BJ (cell line): ENCODE measurements at places on chromosomes 7 and 10.

- no peak for DNase-seq
Observed at GRCh38 chr7:122136078-122136477, 8.0 kb downstream of the AASS start.

DNA sequence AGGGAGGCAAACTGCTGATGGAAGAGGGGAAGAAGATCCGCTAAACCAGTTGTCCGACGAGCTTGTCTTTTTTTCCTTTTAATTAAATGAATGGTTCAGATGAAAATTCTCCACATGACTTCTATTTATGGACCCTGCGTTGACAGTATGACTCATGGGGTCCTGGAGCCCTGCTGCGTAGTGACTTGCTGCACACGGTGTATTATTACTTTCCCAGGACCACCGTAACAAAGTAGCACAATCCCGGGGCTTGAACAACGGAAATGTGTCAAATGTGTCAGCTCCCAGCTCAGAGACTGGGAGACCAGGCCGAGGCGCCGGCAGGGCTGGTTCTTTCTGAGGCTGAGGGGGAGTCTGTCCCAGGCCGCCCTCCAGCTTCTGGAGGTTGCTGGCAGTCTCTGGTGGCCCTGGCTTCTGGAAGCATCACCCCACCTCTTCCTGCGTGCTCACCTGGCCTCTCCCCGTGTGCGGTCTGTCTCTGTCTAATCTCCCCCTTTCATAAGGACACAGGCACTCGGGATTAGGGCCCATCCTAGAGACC is 33.8 kb upstream of the MNX1 start:
- DNase-seq, result no peak

DNA sequence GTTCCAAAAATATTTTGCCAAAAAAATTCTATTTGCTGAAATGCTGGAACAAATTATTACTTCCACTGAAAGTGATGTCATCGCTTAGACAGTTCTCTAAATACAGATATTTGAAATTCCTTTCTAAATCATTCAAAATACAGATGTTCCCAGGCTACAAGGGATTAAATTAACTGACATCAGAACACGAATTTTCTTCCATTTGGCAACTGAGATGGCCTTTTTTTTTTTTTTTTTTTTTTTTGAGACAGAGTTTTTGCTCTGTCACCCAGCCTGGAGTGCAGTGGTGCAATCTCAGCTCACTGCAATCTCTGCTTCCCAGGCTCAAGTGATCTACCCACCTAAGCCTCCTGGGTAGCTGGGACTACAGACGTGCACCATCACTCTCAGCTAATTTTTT is 57.0 kb downstream of the P4HA1 start:
- DNase-seq, result peak; percentile 90

DNA sequence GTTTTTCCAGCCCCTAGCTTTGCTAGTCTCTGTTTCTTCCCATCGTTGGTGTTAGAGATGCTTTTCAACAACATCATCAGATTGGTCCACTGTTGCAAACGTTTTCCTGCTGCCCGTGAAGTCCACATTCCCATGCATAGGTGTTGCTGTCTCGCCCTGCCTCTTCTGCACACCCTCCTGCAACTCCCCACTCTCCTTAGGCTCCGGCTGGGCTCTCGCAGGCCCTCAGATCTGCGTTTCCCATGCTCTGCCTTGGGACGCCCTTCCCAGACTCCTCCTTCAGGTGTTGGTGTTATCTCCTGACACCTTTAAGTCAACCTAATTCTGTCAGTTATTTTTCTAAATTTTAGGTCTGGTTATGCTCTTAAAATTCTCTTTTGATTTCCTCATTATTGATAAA is 55.0 kb downstream of the ZMYND11 start:
- DNase-seq, result no peak

- DNase-seq, result no peak
Observed at GRCh38 chr10:46298477-46299285, 11.9 kb downstream of the ANTXRL start.

DNA sequence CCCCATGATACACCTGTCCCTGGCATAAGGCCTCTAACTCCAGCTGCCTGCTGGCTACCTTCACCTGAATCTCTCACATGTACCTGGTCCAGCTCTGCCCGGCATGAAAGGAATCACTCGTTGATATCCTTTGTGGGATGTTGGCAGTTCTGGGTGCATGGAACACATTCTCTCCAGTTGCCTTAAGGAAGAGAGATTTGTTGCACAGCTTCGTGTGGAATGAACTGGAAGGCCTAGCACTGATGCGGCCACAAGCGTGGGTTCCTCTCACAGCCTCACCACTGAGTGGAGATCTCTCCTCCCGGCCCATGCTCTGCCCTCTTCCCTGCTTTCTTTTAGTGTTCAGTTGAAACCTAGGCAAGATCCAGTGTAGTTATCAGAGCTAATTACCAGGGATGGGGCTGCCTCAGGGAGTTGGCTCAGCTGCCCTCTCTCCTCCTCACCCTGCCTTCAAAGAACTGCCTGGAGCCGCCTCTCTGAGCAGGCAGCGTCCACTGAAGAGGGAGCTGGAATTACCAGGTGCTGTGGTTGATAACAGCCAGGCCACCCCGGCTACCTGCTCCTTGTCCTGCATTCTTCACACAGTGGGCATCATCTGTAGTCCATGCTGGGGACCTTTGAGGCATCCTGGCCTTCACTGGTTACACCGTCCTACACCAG is 194.3 kb downstream of the CCDC3 start:
- DNase-seq, result no peak

DNA sequence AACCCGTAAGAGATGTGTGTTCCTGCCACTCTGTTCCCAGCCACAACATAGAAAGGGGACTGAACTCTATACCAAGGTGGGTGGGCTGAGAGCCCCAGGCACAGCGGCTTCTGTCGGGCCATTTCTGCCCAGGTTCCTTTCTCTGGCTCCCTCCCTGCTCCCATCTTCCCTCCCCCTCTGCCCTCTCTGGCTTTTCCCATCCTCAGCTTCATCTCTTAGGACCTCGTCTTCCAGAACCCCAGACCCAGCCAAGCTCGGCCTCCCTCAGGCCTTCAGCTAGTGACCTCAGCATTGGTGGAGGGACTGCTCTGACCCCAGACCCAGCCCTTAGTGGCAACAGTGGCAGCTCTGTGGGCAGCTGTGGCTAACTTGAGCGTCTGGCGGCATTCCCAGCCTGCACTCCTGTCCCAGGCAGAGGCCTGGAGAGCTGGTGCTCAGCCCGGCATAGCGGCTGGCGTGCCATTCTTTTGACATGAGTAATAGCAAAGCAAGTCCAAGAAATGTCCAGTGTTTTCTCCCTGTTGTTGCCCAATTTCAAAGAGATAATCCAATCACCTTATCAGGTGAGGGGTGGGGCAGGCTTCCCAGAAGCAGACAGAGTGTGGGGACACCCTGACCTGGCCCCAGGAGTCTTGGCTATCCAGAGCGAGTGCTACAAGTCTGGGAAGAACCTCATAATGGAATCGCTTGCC is 15.9 kb downstream of the PTPRE start:
- no peak for DNase-seq

DNA sequence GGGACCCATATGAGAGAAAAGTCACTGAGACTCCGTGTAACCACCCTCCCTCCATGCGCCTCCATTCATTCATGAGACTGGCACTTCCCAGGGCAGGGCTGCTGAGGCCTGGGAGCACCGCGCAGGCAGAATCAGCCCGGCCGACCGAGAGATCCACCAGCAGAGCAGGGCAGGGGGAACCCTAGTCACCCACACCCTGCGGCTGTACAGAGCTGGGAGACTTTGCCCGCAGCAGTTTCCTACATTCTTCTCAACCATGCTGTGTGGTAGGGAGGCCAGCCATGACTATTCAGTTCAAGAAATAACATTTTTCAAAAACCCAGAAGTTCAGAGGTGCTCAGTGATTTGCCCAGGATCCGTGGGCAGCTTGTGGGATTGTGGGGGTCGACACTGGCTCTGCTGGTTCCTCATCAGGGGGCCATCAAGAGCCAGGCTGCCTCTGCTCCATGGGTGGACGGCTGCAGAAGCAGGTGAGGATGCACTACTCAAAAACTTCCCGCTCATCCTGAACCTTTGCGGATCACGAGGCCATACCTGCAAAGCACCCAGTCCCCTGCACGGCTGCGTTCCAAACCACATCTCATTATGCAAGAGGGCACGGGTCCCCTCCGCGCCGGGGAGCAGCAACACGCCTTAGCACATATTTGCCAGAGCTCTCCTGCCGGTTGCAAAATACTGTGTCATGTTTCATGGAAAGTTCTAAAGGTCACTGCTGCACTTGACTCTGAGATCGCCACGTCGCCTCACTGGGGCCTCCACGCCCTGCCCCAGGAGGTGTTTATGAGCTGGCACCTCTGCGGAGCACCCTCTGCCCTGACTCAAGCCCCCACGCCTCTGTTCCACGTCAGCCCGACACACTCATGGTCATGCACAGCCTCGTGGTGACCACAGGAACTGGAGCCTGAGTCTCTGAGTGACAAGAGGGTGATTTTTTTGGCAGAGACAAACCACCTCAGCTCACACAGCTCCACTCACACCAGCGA is 132.0 kb downstream of the PRKAG2 start:
- no peak for DNase-seq

GRCh38 chr10:53453196-53453595 is 680.6 kb upstream of the MBL2 start:
- no peak for DNase-seq

DNA sequence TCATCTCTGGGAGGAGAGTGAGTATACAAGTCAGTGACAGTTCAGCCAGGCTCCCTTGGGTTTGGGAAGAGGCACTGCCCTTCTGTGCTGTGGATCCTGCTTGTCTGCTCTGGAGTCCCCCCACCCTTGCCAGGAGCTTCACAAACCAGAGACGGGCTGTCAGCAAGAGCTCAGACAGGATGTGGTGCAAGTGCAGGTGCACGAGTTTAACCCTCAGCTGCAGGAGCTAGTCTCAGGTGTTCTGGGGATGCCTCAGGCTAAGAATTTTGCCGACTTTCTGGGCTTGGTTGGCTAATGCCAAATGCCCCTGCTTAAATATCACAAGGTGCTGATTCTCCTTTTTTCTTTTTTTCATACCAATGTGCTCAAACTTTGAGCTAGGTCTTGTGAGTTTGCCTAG is 22.3 kb downstream of the ZNF783 start:
- no peak for DNase-seq

- DNase-seq, result peak; percentile 19
Observed at GRCh38 chr10:58217612-58218011, 50.1 kb downstream of the IPMK start.

DNA sequence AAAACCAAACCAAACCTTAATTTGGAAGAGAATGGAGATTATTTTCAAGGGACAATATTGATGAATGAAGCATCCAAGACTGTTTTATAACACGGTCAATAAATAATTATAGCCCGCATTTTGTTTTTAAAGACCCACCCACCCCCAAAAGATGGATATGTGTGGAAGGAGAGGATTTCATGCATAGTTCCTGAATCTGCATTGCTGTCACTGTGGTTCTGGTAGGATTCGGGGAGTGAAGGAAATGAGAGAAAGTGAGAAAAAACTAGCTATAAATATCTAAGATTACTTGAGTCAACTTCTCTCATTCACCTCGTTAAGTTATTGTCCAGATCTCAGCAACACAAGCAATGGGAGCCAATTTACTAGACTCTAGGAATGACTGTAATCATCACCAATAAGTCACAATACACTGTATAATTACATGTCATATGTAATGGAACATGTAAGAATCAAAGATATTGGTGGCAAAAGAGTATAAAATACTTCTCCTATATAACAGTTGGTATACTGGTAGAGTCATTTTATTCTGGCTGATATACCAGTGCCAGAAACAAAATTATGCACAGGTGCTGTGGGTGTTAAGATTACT is 30.2 kb downstream of the NAMPT start:
- no peak for DNase-seq

GRCh38 chr10:51700228-51700817 is 928 bp upstream of the CSTF2T start:
- DNase-seq, result no peak

- DNase-seq, result no peak
Observed at GRCh38 chr10:67667035-67667425, 29.0 kb downstream of the CTNNA3 start.

DNA sequence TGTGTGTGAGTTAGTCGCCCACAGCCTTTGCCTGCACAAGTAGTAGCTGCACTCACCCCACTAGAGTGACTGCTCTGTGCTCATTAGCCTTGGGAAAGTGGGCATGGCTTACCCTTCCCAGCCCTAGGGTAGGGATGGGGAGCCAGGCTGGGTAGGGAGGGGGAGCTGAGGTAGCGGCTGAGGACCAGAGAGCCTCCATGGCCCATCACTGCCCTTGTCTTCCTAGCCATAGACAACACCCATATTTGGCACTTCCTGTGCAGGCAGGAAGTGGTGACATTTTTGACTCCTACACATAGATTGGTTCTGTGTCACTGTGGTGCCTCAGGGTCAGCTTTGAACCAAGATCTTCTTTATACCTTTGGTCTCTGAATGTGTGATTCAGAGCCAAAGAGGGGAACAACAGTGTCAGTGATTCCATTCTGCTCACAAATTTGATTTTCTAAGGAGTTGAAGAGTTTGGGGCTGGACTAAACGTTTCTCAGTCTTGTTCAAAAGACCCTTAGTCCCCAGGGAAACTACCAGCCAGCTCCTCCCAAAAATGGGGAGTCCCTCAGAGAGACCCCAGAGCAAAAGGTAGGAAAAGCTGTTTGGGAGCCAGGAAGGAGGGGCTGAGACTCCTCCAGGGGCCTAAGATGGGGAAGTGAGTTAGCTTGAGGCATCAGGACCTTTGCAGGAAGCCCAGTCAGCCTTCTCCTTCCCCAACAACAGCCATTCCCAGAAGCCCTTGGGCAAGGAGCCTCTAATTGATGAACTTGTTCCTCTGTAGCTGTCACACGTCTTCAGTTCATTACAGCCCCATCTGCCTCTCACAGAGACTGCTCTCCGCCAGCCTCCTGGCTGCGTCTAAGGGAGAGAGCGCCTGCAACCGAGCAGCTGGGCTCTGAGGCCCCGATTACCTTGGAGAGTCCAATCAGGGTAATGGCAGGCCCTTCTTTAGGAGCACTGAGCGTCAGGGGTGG is 135.0 kb downstream of the CDH23 start:
- no peak for DNase-seq

DNA sequence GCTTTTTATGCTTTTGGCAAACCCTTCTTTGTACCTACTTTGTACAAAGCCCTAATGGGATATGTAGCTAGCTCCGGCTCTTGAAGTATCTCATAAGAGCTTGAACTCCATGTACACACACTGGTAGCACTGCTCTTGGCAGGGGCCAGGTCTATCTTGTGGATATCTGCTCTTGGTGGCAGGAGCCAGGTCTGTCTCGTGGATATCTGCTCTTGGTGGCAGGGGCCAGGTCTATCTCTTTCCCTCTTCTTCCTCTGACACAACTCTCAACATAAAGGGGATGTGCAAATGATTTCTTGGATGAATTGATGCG is 91.9 kb downstream of the WNT2 start:
- no peak for DNase-seq

- no peak for DNase-seq
Observed at GRCh38 chr7:149637911-149638565, 135.3 kb downstream of the ZNF467 start.

DNA sequence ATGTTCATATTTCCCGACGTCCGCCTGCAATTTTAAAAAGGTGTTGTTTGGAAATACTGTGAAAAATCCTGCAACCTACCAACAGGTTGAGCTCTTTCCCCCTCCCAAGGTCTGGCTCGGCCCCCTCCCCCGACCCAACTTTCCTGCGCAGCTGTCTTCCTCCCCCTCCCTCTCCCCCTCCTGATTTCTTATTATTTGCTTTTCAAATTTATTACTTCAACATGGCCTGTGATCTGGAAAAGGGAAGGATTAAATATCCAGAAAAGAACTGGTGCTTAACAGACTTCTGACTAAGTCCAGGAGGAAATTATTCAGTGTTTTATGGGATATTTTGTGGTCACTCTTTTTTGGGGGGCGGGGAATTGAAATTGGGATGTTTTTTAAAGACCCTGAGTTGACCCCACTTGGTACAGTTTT is 2.4 kb downstream of the ARID5B start:
- no peak for DNase-seq
